Stimulated activated CD4-positive, alpha-beta T cell treated with anti-CD3 and anti-CD28 coated beads, Interleukin-4, amount 100 ng/mL, for 1 hour (primary cell): ENCODE measurements at places on chromosomes 1 and 21.

DNA sequence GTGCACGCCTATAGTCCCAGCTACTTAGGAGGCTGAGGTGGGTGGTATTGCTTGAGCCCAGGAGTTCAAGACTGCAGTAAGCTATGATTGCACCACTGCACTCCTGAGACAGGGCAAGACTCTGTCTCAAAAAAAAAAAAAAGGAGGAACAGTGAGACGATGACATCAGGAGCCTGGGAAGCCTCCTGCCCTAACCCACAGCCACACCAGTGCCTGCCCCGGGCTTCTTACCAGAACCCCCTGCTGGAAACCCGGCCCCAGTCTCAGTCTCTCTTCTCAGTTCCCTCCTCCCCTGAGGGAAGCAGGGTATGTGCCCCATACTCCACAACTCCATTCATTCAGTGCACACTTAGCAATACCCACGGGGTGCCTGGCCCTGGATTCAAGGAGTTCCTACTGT, 9.1 kb downstream of the COL8A2 start:
- DNase-seq: no peak

GRCh38 chr21:31521515-31521914, 138.0 kb upstream of the SOD1 start:
- no peak for DNase-seq

GRCh38 chr21:46284733-46285132, 678 bp downstream of the MCM3AP start:
- DNase-seq: no peak

GRCh38 chr1:25644962-25645361, 28.4 kb downstream of the MAN1C1 start:
- DNase-seq: no peak

GRCh38 chr21:31072533-31072932, 34.3 kb upstream of the KRTAP19-8 start:
- DNase-seq: no peak

- no peak for DNase-seq
These were observed 31.6 kb downstream of the VN1R5 start for GRCh38 chr1:247287460-247287859.

- DNase-seq: no peak
These were observed 264.6 kb upstream of the RAB4A start for GRCh38 chr1:229006121-229006870.

GRCh38 chr1:205840146-205840923, 9.6 kb downstream of the PM20D1 start:
- DNase-seq: no peak

DNA sequence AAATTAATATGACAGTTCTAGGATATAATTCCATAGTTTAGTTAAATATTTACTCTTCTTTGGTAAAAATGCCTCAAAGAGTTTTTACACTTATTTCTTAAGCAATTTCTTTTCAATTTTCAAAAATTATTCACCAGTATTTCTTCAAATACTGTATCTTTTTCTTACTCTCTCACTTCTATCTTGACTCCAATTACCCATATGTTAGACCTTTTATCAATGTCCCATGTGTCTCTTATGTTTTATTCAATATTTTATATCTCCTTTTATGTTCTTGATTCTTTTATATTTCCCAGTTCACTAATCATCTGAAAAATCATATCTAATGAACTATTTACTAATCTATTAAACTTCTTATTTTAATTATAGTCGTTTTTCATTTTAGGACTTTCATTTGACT, 11.5 kb upstream of the LRIF1 start:
- DNase-seq: no peak

DNA sequence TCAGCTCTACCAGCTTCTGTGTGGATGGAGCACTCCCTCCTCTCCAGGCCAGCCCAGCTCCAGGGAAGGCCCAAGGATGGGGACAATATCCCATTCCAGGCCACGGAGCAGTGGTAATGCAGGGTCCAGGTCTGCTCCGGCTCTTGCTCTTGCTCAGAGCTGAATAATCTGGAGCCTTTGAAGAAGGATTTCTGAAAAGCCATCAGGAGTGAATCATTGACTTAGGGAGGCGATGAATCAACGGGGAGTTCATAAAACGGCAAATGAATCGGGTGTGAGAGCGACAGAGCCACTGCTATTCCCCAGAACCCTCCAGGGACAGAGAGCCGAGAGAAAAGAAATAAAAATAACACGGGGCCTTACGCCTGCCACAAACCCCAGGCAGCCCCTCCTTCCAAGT, 7.7 kb downstream of the POU3F1 start:
- no peak for DNase-seq

DNA sequence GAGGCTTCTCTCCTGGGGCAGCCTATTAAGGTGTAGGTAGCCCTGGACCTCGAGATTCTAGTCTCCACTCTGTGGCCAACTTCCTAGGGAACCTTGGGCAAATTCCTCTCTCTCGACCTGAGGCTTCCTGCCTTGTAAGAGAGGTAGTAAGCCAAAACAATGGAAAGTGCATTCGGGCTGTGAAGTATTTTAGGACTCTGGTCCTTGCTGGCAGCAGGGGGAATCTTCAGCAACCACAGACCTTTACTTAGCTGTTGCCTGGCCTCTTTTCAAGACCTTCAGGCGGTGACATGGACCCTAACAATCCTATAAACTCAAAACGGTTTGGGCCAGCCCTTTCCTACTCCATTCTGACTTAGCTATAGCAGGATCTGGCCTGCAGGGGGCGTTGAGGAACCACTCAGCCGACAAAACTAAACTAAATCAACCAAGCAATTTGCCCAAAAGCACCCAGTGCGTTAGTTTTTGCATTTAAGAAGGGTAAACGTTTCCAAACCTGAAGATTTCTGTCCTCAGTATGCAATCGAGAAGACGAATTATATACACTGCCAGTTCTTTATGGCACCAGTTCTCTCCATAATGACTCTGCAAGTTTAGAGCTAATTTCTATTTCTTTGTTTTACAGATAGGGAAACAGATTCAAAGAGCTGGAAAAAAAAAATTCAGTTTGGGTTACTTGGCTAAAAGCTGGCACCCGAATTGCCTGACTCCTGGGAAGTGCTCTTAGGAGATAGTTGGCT, 10.9 kb upstream of the SESN2 start:
- peak; percentile 79 for DNase-seq

GRCh38 chr1:232876506-232877364, 71.5 kb downstream of the MAP10 start:
- DNase-seq: no peak
